Liver (tissue), 10 donors: ENCODE measurements at places on chromosomes 11 and 22. TPM values are rescaled to one million over a fixed set of nuclear protein-coding genes. Genes with fewer than 3 reads are reported as not detected.
A peak's percentile ranks its signal among the peaks of the same experiment; 100 is the strongest.

APOA1 gene
- total RNA-seq = 5,120 TPM

GDPD4 gene
- 0.08 TPM for total RNA-seq

RNASEH2C gene
- total RNA-seq = 20.5 TPM

SPI1 gene
- total RNA-seq = 14.2 TPM

ZBTB16 gene
- 140 TPM for total RNA-seq

DNA sequence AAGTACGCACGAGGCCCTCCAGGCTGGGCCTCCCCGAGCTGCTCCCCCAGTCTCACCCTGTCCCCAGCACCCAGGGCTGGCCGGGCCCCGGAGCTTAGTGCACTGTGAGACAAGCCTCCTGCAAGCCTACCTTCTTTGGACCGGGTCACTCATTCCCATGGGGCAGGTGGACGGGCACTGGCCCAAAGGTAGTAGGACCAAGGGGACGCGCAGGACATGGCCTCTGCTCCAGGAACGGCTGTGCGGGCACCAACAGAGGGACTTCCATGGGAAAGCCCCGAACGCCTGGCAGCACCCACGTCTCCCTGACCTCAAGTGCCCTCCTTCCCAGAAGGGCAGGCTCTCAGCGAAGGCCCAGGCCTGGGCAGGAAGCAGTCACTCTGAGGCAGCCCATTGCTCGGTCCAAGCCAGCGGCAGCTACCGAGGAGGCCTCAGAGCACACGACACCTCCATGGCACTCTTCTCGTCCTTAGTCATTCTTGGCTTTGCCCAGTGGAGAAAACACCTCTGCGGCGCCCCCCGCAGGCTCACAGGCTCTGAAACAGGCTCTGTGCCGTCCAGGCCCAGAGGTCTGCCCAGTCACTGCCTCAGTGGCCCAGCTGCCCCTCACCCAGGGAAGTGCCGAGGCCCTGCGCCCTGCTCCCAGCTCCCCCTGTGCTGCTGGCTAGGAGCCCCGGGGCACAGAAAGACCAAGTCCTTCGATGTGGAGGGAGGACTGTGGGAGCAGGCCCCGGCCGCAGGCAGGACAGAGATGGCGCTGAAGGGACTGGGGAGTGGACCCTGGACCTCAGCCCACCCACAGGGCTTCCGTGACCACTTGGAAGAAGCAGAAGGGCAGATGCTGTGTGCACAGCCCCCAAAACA is 3.8 kb downstream of the MOB2 start:
- peaks cover 2% of the 10 kb centered on the region for H3K4me1 ChIP-seq
- H3K4me3 ChIP-seq = no peak overlapping the region
- no peak for DNase-seq

GRCh38 chr11:59616396-59616982 is 915 bp upstream of the OSBP start:
- peak overlapping the region; percentile 93 for H3K27ac ChIP-seq
- H3K27me3 ChIP-seq = no peaks in the 10 kb centered on the region
- peaks cover 39% of the 10 kb centered on the region for H3K4me1 ChIP-seq
- H3K4me3 ChIP-seq = peak overlapping the region; percentile 72
- H3K36me3 ChIP-seq = no peaks in the 10 kb centered on the region
- DNase-seq = no peak

- H3K4me1 ChIP-seq = peaks cover 15% of the 10 kb centered on the region
- H3K36me3 ChIP-seq = no peaks in the 10 kb centered on the region
- H3K4me3 ChIP-seq = peak overlapping the region; percentile 14
- peak overlapping the region; percentile 91 for H3K27ac ChIP-seq
- no peaks in the 10 kb centered on the region for H3K27me3 ChIP-seq
Measured at GRCh38 chr22:40043081-40043480, 48.3 kb downstream of the FAM83F start.
